ENCODE measurements at places on chromosomes 6 and 20.

DNA sequence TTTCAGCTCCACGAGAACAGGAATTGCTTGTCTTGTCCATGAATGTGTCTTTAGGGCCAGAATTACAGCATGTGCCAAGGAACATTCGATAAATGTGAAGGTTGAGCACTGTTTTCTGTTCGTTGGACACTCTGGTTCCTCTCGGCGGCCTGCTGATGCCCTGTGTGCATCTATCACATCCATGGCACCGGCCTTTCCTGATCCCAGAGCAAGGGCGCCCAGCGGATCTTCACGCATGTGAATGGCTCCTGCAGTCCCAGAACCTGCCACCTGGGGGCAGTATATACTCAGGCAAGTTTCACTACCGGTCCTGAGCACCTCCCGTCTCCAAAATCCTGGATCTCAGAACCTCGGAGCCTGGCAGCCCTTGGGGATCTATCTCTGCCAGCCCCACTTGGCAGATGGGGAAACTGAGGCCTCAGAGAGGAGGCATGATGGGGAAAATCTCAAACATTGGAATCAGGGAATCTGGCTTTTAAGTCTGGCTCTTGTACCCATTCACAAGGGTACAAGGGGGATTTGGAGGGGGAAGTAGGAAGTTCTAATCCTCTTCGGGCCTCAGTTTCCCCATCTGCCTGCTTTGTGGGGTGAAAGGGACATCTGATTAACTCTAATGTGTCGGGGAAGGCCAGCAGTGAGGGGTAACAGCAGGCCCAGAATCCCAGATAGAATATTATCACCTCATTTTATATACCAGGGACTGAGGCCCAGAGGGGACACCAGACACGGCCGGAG lies 4.3 kb upstream of the CEBPB start:
- peak; percentile 84 for DNase-seq

- no peak for DNase-seq
Measured at GRCh38 chr6:154792761-154793160, 59.5 kb downstream of the SCAF8 start.

DNA sequence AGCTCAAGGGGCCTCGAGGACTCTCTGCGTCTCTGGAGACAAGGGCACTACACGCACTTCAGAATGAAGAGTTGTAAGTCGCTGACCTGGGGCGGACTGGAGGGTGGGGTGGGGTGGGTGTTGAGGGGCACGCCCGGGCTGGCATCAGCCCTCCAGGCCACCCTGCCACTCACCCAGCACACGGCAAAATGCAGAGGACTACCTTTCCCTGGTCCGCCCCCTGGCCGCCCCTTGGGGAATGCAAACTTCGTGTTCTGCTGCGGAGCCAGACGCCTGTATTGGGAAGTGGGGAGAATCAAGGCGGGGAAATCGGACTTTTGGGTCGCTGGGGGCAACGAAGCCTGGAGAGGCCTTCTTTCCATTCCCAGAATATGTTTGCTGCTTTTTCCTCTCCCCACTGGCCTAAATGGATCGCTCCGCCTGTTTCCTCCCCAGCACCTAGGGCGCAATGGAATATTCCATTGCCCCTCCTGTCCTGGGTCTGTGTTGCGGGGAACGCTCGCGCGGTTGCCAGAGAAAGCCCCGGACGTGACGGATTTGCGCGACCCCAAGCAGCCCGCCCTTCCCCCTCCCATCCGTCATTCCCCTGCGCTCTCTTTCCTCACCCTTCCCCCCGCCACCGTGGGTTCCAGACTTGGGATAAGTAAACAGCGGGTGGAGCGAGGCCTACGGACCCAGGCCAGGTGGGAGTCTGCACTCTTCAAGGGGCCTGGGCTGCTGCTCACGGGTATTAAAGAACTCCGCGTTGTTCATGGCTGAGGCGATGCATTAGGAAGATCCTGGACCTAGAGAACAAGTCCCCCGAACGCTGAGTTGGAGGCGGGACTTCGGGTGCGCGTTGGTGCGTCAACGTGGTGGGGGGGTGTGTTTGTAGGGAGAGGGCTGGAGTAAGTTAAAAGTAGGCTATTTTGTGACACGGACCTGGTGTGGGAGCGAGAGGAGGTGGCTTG lies at the start of gene PPT2:
PPT2 (plus strand) TSS at position 578 of the 950 bp plus-strand sequence. CDS start 454 bp downstream, outside the sequence.
- DNase-seq: peak; percentile 84

GRCh38 chr6:96301781-96302180 lies 219.8 kb upstream of the UFL1 start:
- DNase-seq: peak; percentile 1

GRCh38 chr6:105596284-105596755 lies 193.4 kb upstream of the PREP start:
- DNase-seq: no peak

DNA sequence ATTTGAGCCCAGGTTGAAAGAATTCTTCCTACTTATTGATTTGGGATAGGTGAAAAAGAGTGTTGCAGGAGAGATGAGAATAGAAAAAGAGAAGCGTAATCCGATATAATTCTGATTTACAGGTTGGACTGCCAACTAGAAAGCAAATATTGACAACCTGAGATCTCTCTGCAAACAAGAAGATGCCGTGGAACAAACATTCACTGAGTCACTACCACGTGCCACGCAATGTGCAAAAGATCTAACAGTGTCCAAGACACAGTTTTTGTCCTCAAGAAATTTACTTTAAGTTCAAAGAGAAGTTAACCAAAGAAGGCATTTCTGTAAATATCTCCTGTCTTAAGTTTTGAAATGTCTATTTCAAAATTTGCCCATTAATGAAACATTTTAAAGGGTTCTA lies 578.0 kb upstream of the ARID1B start:
- no peak for DNase-seq

DNA sequence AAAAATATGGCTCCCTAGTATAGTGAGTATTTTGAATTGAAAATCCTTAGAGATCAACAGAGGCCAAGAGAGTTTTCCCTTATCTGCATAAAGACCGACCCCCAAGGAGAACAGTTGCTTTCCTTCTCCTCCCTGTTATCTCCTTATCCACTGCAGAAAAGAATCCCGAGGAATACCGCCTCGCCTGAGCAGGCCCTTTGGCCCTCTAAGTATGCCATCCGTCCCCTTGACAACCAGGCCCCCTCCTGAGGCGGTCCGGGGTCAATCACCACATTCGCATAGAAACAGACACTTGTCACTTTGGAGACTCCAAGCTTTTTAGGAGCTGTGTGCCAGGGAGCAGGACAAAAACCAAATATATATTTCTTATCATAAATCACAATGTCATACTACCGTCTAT lies 15.9 kb upstream of the GGTLC1 start:
- no peak for DNase-seq

- no peak for DNase-seq
Measured at GRCh38 chr20:23106271-23106851, 20.2 kb upstream of the CD93 start.

GRCh38 chr6:118469468-118469867 lies 78.6 kb upstream of the PLN start:
- no peak for DNase-seq

- no peak for DNase-seq
Measured at GRCh38 chr6:125918230-125918629, 38.3 kb upstream of the HINT3 start.

- no peak for DNase-seq
Measured at GRCh38 chr6:75830959-75831885, 82.2 kb downstream of the MYO6 start.

- no peak for DNase-seq
Measured at GRCh38 chr20:5001174-5002076, at the start of gene SLC23A2. Gene SLC23A2, minus strand, starts transcription at chr20:5001510. Its CDS starts 68,948 bp downstream, at chr20:4932562.

DNA sequence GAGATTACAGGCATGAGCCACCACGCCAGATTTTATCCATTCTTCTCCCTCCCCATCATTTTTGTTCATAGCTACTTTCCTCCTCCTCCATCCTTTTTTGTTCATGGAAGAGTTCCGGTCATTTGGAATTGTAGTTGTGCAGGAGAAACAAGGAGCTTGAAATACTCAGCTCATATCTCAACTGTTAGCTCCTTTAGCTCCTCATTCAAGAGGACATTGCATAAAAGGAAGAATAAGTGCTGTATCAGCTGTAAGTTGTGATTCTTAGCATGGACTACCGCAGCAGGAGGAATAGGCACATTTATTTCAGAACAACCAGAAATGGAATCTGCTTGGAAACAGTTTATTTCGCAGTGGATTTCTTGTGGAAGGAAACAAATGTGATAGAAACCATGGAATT lies 7.6 kb downstream of the STXBP5 start:
- no peak for DNase-seq

DNA sequence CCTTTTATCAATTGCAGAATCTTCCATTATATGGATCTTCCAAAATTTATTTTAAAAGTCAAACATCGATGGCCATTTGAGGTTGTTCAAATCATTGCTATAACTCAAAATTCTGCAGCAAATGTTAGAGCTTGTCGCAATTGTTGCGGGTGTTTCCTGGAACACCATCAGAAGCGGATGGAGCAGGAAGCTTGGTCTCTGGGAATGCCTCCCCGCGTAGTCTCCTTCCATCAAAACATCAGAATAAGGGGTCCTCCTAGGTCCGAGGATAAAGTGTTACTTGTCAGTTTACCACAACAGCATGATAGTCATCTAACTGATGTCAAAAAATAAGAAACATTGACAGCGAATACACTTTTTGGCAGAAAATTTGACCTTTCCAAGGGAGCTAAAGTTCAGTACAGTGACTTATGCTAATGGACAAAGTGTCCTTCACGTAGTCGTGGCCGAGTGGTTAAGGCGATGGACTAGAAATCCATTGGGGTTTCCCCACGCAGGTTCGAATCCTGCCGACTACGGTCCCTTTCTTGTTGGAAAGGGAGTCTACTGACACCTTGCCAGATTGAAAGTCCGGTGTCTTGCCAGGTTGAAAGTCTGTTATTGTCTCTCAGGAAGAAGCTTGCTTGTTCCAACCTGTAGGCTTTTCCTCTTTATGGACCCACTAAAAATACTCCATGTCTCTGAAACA lies 59.0 kb upstream of the ZNF184 start:
- no peak for DNase-seq

DNA sequence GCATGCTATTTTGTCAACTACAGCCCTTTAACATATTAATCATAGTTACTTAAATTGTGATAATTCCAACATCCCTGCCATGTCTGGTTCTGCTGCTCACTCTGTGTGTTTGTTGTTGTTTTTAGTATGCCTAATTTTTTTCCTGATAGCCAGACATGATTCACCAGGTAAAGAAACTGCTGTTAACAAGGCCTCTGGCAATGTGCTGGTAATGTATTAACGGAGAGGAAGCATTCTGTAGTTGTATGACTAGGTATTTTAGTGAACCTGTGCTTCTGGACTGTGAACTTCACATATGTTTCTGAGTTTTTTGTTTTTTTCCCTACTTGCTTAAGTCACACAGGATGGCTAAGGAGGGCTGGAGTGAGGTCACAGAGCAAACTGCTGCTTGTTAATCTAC lies 4.8 kb downstream of the DYNLT2 start:
- no peak for DNase-seq

DNA sequence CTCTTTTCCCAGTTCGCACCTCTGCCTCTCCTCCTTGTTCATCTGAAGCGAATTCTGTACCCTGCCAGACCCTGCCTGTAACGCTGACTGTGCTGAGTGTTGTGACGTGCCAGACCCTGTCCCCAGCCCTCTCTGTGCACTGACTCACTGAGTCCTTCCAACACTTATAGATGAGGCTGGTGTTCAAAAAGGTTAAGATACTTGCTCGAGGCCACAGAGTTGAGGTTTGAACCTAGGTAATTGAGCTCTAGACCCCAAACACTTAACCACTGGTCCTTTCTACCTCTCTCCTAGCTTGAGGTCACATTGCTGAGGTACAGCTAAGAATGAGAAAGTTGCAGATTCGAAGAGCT lies 45.7 kb upstream of the NEDD9 start:
- DNase-seq: no peak

- DNase-seq: no peak
Measured at GRCh38 chr6:63458480-63459115, 113.7 kb upstream of the LOC128125822 start.

GRCh38 chr6:147449405-147450161 lies 58.9 kb upstream of the SAMD5 start:
- no peak for DNase-seq

DNA sequence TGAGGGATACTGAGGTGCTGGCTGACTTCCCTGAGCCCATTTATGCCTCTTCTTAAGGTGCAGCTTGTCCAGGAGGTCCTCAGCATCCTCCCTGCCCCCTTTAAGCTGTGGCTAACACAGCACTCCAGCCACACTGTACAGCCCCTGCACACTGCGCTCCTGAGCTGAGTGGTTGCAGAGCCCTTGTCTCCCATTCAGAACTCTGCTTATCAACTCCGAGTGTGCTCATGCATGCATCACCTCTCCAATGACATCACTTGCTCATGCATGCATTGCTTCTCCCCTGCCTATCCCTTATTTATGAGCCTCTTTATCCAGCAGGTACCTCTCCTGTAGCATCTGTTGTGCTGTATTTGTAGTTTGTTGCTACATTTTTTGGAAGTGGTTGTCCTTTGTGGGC lies 124.6 kb downstream of the AIG1 start:
- no peak for DNase-seq

DNA sequence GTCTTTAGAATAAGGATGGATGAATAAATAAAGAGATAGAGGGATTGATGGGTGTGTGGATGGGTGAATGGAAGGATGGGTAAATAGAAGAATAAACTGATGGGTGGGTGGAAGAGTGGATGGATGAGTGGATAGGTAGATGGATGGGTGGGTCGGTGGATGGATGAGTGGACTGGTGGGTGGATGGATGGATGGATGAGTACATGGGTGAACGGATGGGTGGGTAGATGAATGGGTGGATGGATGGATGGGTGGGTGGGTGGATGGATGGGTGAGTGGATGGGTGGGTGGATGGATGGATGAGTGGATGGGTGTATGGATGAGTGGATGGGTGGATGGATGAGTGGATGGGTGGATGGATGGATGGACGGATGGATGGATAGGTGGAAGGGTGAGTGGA lies 65.7 kb upstream of the FOXC1 start:
- no peak for DNase-seq

DNA sequence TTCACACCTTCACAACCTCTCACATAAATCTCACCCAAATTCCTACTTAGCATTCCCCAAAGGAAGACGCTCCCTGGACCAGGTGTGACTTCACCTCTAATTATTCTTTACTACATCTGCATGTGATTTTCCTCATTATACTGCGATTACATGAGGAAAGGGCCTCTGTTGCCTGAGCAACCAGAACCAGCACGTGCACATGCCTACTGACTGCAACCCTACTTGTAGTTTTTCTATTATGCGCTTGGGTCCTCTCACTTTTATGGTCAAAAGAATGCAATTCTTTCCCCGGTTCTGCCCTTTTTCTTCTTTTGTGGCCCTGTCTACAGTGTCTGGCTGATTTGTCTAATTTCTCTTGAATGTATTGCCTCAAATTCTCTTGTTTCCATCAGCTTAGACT lies 20.4 kb upstream of the ANKEF1 start:
- no peak for DNase-seq
